ENCODE measurements at places on chromosomes 7 and 10. TPM values are rescaled to one million over a fixed set of nuclear protein-coding genes. Genes with fewer than 3 reads are reported as not detected.

HOXA6 gene
- total RNA-seq: 3.2 TPM

ECHDC3 gene
- total RNA-seq: 0.63 TPM

PGAM2 gene
- not detected for total RNA-seq

SPAG6 gene
- not detected for total RNA-seq

MRLN gene
- total RNA-seq: not detected

PRSS37 gene
- not detected for total RNA-seq

NUTM2B gene
- total RNA-seq: not detected

PHKG1 gene
- 0.32 TPM for total RNA-seq

LRRTM3 gene
- total RNA-seq: not detected

NCF1 gene
- total RNA-seq: not detected

- H3K4me3 ChIP-seq: no peak overlapping the region
- no peak for DNase-seq
- H3K36me3 ChIP-seq: no peaks in the 10 kb centered on the region
- no peak overlapping the region for H3K27ac ChIP-seq
- H3K4me1 ChIP-seq: no peaks in the 10 kb centered on the region
Observed at GRCh38 chr7:103058122-103058521, 16.5 kb downstream of the FBXL13 start.

DNA sequence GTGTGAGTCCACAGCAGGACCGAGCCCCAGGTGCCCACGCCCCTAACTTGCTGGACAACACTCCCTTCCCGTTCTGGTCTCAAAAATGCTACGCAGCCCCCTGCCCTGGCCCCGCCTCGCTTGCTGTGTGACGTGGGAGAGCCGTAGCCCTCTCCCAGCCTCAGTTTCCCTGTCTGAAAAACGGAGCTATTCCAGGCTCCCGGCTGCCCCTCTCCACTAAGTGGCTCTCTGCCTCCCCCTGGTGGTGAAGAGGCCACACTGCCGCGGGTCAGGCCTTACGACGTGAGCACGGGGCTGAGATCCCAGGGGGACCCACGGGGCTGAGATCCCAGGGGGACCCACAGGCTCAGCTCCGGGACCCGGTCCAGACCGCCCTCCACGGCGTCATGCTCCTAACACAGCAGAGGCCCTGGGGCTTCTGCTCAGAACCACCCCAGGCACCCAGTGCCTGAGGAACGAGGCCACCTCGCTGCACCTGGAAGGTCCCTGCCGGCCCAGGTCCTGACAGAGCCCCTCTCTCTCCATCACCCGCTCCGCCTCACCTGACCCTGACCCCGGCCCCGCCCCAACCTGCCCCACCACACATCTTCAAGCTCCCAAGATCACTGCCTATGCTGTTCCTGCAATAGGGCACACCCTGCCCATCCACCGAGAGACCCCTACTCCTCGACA lies 26.7 kb downstream of the MICALL2 start:
- H3K27ac ChIP-seq: no peak overlapping the region
- DNase-seq: peak; percentile 62
- no peaks in the 10 kb centered on the region for H3K4me1 ChIP-seq
- no peaks in the 10 kb centered on the region for H3K27me3 ChIP-seq
- H3K4me3 ChIP-seq: no peak overlapping the region

- no peak for DNase-seq
- H3K36me3 ChIP-seq: no peaks in the 10 kb centered on the region
- H3K27me3 ChIP-seq: no peaks in the 10 kb centered on the region
- no peak overlapping the region for H3K4me3 ChIP-seq
- H3K4me1 ChIP-seq: no peaks in the 10 kb centered on the region
Observed at GRCh38 chr7:101838837-101839483, 21.5 kb downstream of the CUX1 start.

GRCh38 chr7:55512635-55513191 lies 59.6 kb downstream of the VOPP1 start:
- H3K4me1 ChIP-seq: peaks cover 16% of the 10 kb centered on the region
- no peak for DNase-seq
- no peaks in the 10 kb centered on the region for H3K36me3 ChIP-seq
- H3K4me3 ChIP-seq: no peak overlapping the region
- no peak overlapping the region for H3K27ac ChIP-seq

GRCh38 chr7:142375710-142376313 lies 118.0 kb upstream of the PRSS58 start:
- peak; percentile 65 for DNase-seq
- H3K4me3 ChIP-seq: no peak overlapping the region
- H3K27ac ChIP-seq: no peak overlapping the region
- H3K27me3 ChIP-seq: no peaks in the 10 kb centered on the region
- H3K36me3 ChIP-seq: no peaks in the 10 kb centered on the region
- peaks cover 22% of the 10 kb centered on the region for H3K4me1 ChIP-seq

GRCh38 chr10:122419016-122419415 lies 35.4 kb upstream of the ARMS2 start:
- peak; percentile 22 for DNase-seq
- H3K4me3 ChIP-seq: no peak overlapping the region
- no peak overlapping the region for H3K27ac ChIP-seq

DNA sequence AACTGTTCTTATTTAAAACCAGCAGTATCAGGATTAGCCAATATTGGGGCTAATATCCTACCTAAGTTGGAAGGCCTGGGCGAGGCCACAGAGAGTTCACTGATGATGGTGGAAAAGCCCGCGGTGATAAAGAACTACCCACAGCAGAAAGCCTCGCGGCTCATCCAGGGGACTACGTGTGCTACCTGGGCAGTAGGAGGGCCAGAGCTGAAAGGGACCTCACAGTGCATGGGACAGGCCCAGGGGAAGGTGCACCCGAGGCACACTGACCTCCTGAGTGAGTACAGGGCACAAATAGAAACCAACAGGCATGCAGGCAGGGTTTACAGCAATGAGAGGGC lies 1.4 kb downstream of the WDR86 start:
- peaks cover 8% of the 10 kb centered on the region for H3K4me1 ChIP-seq
- no peak overlapping the region for H3K4me3 ChIP-seq
- H3K27ac ChIP-seq: no peak overlapping the region
- no peaks in the 10 kb centered on the region for H3K36me3 ChIP-seq
- no peak for DNase-seq

GRCh38 chr10:33570495-33570894 lies 236.0 kb upstream of the NRP1 start:
- no peak overlapping the region for H3K4me3 ChIP-seq
- no peak for DNase-seq

GRCh38 chr10:28169525-28169924 lies 133.3 kb downstream of the MPP7 start:
- no peak overlapping the region for H3K27ac ChIP-seq
- no peaks in the 10 kb centered on the region for H3K36me3 ChIP-seq
- H3K27me3 ChIP-seq: no peaks in the 10 kb centered on the region
- H3K4me1 ChIP-seq: no peaks in the 10 kb centered on the region
- H3K4me3 ChIP-seq: no peak overlapping the region

DNA sequence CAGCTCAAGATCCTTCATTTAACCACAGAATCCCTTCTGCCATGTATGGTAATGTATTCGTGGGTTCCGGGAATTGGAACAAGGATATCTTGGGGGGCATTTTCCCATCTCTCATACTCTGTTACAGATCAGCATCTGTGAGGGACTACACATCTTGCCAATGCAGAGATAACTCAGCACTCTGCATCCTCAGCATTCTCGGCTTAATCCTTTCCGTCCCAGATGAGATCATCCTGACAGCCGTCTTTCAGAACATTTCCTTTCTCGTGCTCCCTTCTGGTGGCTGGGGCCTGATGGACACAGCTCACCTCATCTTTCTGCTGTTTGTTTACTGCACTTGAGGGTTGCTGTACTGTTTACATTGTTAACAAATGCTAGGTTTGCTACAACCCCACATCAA lies 25.3 kb downstream of the FKBP6 start:
- no peak overlapping the region for H3K27ac ChIP-seq
- no peaks in the 10 kb centered on the region for H3K36me3 ChIP-seq
- H3K4me1 ChIP-seq: no peaks in the 10 kb centered on the region
- H3K4me3 ChIP-seq: no peak overlapping the region

- H3K27ac ChIP-seq: no peak overlapping the region
- no peaks in the 10 kb centered on the region for H3K36me3 ChIP-seq
- no peaks in the 10 kb centered on the region for H3K27me3 ChIP-seq
- H3K4me1 ChIP-seq: no peaks in the 10 kb centered on the region
- DNase-seq: no peak
- no peak overlapping the region for H3K4me3 ChIP-seq
Observed at GRCh38 chr10:33781606-33782395, 447.3 kb upstream of the NRP1 start.

DNA sequence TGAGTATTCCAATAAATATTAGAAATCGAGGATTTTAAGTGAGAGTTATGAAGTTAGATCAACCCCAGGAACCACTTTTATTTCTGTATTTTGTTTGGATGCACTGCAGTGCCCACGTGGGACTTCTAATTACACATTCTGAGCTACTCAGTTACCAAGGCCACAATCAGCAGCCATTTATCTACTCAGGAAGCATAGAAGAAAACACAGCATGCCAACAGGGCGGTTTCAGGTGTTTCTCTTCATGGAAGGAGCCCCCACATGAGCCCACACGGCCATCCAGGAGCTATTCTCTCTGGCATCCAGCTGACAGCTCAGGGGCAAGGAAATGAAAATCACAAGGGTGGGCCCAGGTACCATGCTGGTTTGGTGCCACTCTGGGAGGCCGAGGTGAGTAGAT lies 266.5 kb upstream of the MKLN1 start:
- no peak overlapping the region for H3K27ac ChIP-seq
- H3K36me3 ChIP-seq: peaks cover 16% of the 10 kb centered on the region
- DNase-seq: no peak
- H3K27me3 ChIP-seq: no peaks in the 10 kb centered on the region
- H3K4me1 ChIP-seq: peaks cover 7% of the 10 kb centered on the region

- H3K36me3 ChIP-seq: no peaks in the 10 kb centered on the region
- H3K27me3 ChIP-seq: no peaks in the 10 kb centered on the region
Observed at GRCh38 chr10:519055-519715, 170.3 kb downstream of the DIP2C start.

DNA sequence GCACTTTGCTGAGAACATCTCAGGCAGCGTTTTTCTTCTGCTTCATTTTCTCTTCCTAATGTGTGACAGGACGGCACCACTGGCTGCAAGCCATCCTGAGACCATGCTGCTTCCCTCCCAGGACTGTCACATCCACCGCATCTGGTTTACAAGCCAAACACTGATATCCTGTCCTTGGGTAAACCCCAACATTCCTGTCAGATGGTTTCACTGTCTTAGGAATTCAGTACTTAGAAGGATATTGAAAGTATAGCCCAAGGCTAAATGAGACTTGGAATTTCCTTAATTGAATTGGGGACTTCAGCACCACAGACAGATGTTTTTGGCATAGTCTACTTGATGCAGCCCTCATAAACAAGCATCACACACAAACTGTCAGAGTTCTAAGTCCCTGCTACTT lies 74.2 kb upstream of the PLXNA4 start:
- H3K36me3 ChIP-seq: no peaks in the 10 kb centered on the region
- peak overlapping the region; percentile 31 for H3K4me3 ChIP-seq
- H3K4me1 ChIP-seq: 0 out of 2 replicates have a peak, but pooled peaks cover 5% of the 10 kb centered on the region
- DNase-seq: peak; percentile 69
- H3K27ac ChIP-seq: no peak overlapping the region

DNA sequence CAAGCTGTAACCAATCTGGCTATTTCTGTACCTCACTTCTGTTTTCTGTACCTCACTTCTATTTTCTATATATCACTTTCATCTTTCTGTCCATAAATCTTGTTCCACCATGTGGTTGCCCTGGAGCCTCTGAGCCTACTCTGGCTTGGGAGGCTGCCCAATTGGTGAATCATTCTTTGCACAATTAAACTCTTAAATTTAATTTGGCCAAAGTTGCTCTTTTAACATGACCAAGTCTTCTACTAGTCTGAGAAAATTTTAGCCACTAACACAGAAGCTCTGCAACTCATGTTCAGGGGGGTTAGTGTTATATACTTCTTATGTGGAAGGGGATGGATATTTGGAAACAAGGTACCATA lies 503.5 kb downstream of the KIF20B start:
- H3K27ac ChIP-seq: no peak overlapping the region
- no peaks in the 10 kb centered on the region for H3K4me1 ChIP-seq
- H3K36me3 ChIP-seq: no peaks in the 10 kb centered on the region
- H3K4me3 ChIP-seq: no peak overlapping the region

DNA sequence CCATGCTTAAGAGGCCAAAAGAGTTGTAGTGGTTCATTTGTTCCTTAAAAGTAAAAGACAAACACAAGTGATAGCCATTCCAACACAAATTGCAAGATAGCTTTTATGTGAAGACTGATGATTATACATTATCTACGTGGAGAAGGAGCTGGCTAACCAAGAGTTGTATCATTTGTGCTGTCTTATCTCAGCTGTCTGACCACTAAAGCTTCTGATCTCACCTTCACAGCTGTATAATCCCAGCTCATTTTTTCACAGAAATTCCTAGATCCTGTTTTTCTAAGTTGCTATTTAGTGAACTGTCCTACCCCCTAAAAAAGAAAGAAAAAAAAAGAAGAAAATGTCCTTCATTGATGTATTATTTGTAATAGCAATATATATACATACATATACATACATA lies 9.8 kb downstream of the USP6NL start:
- DNase-seq: no peak
- H3K36me3 ChIP-seq: no peaks in the 10 kb centered on the region
- no peaks in the 10 kb centered on the region for H3K4me1 ChIP-seq
- H3K4me3 ChIP-seq: no peak overlapping the region
- H3K27ac ChIP-seq: no peak overlapping the region

GRCh38 chr10:14519785-14520184 lies 189.1 kb upstream of the FRMD4A start:
- H3K36me3 ChIP-seq: no peaks in the 10 kb centered on the region
- H3K27ac ChIP-seq: no peak overlapping the region
- H3K4me1 ChIP-seq: no peaks in the 10 kb centered on the region
- H3K4me3 ChIP-seq: no peak overlapping the region
- DNase-seq: no peak

DNA sequence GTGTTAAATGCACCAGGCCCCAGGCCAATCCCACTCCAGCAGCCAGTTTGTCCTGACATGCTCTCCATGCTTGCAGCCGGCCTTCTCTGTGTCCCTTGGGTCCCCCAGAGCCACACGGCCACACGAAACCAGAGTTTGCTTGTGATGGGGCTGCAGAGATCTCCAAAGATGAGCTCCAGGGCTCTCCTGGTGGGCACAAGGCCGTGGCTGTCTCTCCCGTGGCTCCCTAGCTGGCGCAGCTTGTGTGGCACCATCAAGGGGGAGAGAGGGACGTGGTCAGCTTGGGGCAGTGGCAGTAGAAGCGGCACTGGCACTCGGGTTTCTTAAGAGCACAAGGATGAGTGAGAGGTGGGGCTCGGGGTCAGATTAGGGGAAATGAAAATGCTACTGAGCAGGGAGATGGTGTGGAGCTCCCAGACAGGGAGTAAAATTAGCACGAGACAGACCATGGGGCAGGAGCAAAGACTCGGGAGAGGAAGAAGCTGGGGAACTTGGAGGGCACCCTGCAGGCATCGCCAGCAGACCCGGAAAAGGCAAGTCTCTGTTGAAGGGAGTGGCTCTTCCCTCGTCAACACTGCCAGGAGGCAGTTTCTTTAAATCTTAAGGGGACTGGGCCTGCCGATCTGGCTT lies 572.5 kb upstream of the FOXK1 start:
- DNase-seq: no peak
- no peaks in the 10 kb centered on the region for H3K36me3 ChIP-seq
- no peaks in the 10 kb centered on the region for H3K27me3 ChIP-seq
- no peaks in the 10 kb centered on the region for H3K4me1 ChIP-seq

GRCh38 chr7:88183051-88183450 lies 36.8 kb downstream of the SRI start:
- no peak overlapping the region for H3K27ac ChIP-seq
- no peaks in the 10 kb centered on the region for H3K27me3 ChIP-seq
- no peaks in the 10 kb centered on the region for H3K36me3 ChIP-seq
- DNase-seq: no peak

Measured in GM23248 (cell line).